ENCODE measurements at places on chromosomes 3 and 15. TPM values are rescaled to one million over a fixed set of nuclear protein-coding genes. Genes with fewer than 3 reads are reported as not detected.

TEX264 gene
- 74.1 TPM for total RNA-seq

CPB1 gene
- total RNA-seq, result not detected

GCNT3 gene
- total RNA-seq, result not detected

DNA sequence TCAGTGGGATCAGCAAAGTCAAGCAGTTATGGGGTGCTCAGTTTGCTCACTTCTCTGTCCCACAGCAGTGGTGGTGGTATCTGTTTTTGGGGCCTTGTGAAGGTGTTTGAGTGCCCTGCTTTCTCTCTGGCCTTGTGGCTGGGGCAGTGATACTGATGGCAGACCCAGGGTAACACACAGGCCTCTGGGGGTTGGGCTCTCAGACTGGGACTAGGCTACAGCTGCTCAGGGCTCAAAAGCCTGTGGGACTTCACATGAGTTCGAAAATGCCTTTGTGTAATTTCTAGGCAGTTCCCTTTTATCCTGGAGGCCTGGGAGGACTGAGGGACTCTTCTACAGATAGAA, 75.3 kb downstream of the STXBP5L start:
- no peaks in the 10 kb centered on the region for H3K36me3 ChIP-seq
- no peaks in the 10 kb centered on the region for H3K27me3 ChIP-seq
- H3K4me1 ChIP-seq, result no peaks in the 10 kb centered on the region
- no peak overlapping the region for H3K27ac ChIP-seq
- H3K4me3 ChIP-seq, result no peak overlapping the region

GRCh38 chr15:65072027-65072426, 4.2 kb upstream of the RASL12 start:
- DNase-seq, result no peak
- no peaks in the 10 kb centered on the region for H3K36me3 ChIP-seq
- no peaks in the 10 kb centered on the region for H3K27me3 ChIP-seq
- no peak overlapping the region for H3K27ac ChIP-seq
- peaks cover 34% of the 10 kb centered on the region for H3K4me1 ChIP-seq

DNA sequence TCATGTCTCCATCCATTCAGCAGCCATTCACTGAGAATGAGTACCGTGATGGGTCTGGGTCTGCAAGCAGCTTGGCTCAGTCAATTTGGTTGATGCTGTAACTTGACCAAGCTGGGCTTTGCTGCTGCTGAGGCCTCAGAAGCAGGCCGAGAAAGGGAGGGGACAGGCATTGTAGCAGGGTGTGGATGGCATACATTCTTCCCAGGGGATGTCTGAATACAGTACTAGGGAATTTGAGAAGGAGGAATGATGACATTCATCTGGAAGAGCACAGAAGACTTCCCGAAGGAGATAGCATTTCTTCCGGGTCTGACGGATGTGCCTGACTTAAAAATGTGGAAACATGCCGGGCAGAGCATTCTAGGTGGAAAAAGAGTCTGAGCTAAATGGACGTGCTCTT, 105.3 kb upstream of the ADPGK start:
- no peak overlapping the region for H3K4me3 ChIP-seq
- no peak overlapping the region for H3K27ac ChIP-seq
- no peak for DNase-seq
- no peaks in the 10 kb centered on the region for H3K27me3 ChIP-seq
- no peaks in the 10 kb centered on the region for H3K36me3 ChIP-seq

- no peaks in the 10 kb centered on the region for H3K27me3 ChIP-seq
- no peaks in the 10 kb centered on the region for H3K4me1 ChIP-seq
- no peak overlapping the region for H3K27ac ChIP-seq
- no peak for DNase-seq
These were observed 53.9 kb downstream of the EIF4E3 start for GRCh38 chr3:71671216-71671845.

- no peaks in the 10 kb centered on the region for H3K36me3 ChIP-seq
- H3K27me3 ChIP-seq, result no peaks in the 10 kb centered on the region
- peak; percentile 70 for DNase-seq
- no peaks in the 10 kb centered on the region for H3K4me1 ChIP-seq
- no peak overlapping the region for H3K4me3 ChIP-seq
- H3K27ac ChIP-seq, result no peak overlapping the region
These were observed 91.3 kb downstream of the TMEM266 start for GRCh38 chr15:76150971-76151598.
